Tracheal epithelial cell (primary cell): ENCODE measurements at places on chromosomes 4 and X. TPM values are rescaled to one million over a fixed set of nuclear protein-coding genes. Genes with fewer than 3 reads are reported as not detected.

Gene ETDC
- not detected in 2 replicates for total RNA-seq

Gene SH3RF1
- total RNA-seq = 10.8 and 10.9 TPM in 2 replicates

Gene COL4A6
- total RNA-seq = 24.1 and 26.9 TPM in 2 replicates

Gene NXF2B
- not detected in 2 replicates for total RNA-seq

Gene AMBN
- total RNA-seq = not detected in 2 replicates

Gene UBL4A
- 56.6 and 82.7 TPM in 2 replicates for total RNA-seq

Gene TMPRSS11D
- total RNA-seq = 0.96 and 3.2 TPM in 2 replicates

Gene IL2
- not detected in 2 replicates for total RNA-seq

Gene RAB33A
- total RNA-seq = 0.24 and 0.64 TPM in 2 replicates

Gene SPANXN3
- not detected in 2 replicates for total RNA-seq

Gene FUNDC1
- 11.3 TPM in 2 replicates for total RNA-seq

Gene TXK
- total RNA-seq = 0.21 and 0.48 TPM in 2 replicates
